Right lung (tissue), 10 donors: ENCODE measurements at places on chromosomes 2 and 18. TPM values are rescaled to one million over a fixed set of nuclear protein-coding genes. Genes with fewer than 3 reads are reported as not detected.
A peak's percentile ranks its signal among the peaks of the same experiment; 100 is the strongest.

The CYS1 gene
- 15.6 TPM for polyA plus RNA-seq

The FAM237A gene
- polyA plus RNA-seq: not detected

The VWA3B gene
- polyA plus RNA-seq: 8.0 TPM

The NDUFS1 gene
- polyA plus RNA-seq: 54.8 TPM

The ITGB1BP1 gene
- polyA plus RNA-seq: 82.1 TPM

GRCh38 chr2:39604866-39605265 lies 60.9 kb upstream of the TMEM178A start:
- no peak for DNase-seq

- DNase-seq: no peak
These were observed 145.4 kb upstream of the PGAP1 start for GRCh38 chr2:197071790-197072436.

DNA sequence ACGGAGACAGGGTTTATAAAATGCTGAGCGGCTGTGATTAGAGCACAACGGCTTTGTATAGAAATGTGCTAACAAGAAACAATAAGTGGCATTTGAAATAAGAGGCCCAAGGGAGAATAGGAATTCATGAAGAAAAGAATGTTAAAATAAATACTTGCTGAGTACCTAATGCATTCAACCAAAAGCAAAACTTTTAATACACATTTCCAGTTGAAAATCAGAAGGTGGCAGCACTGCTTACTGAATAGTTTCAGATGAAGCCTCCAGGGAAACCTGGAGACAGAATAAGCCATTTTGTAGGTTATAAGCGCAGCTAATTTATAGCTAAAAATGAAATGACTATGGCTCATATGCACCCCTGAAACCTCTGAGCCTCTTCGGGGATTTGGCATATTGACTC lies 286.6 kb downstream of the DPP10 start:
- peak; percentile 24 for DNase-seq

DNA sequence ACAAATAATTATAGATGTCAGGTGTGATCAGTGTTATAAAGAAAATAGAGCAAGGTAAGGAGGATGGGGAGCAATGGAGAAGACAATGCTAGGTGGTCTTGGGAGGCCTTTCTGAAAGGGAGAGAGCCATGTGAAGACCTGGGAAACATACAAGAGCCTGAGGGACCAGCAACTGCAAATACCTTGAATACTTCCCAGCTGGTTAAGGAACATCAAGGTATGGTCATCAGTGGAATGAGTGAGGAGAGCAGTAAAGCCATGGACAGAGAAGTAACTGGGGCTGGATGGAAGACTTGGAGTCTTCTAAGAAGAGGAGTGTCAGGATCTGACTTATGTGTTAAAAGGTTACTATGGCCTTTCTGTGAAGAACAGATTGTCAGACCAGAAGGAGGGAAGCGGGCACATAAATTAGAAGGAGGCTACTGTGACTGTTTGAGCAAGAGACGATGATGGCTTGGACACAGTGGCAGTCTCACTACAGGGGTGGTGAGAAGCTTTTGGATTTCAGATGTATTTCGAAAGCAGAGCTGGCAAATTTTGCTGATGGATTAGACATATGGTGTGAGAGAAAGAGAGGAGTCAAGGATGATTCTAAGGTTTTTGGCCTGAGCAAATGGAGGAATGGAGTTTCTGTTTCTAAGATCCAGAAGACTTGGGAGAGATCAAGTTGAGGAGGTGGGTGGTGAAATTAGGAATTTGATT lies 22.8 kb upstream of the EXOC6B start:
- DNase-seq: no peak

DNA sequence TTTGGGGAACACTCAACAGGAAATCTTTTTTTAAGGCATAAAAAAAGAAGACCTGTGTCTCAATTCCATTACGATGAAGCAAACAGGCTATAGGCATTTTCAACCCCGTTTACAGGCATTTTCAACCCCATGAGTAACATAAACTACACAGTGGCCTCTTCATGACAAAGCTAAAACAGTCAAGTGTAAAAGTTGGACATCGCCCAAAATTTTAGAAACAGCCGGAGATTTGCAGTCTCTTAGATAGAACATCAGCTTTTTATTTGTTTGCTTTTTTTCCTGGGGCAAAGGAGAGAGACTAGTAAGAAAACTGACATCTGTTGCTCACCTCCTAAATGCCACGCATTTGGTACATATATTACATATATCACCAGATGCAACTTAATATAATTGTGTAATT lies 173.7 kb downstream of the CMPK2 start:
- peak; percentile 61 for DNase-seq

DNA sequence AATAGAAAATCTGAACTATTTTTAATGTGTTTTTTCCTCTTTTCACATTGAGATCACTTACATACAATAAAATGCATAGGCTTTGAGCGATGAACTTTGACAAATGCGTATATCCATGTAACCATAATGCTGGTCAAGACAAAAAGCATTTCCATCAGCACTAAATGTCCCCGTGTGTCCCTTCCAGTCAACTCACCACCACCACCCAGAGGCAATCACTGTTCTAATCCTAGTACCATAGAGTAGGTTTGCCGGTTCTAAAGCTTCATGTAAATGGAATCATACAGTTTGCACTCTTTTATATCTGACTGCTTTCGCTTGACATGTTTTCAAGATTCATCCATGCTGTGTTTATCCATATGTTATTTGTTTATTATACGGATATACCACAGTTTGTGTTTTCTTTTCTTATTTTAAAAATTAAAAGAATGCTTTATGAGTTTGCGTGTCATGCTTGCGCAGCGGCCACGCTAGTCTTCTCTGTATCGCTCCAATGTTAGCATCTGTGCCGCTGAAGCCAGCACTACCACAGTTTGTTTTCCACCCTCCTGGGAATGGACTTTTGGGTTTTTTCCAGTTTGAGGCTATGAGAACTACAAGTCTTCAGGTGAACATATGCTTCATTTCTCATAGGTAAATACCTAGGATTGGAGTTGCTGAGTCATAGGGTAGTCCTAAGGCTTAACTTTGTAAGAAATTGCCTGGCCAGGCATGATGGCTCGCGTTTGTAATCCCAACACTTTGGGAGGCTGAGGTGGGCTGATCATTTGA lies 197.5 kb upstream of the CHAC2 start:
- no peak for DNase-seq

DNA sequence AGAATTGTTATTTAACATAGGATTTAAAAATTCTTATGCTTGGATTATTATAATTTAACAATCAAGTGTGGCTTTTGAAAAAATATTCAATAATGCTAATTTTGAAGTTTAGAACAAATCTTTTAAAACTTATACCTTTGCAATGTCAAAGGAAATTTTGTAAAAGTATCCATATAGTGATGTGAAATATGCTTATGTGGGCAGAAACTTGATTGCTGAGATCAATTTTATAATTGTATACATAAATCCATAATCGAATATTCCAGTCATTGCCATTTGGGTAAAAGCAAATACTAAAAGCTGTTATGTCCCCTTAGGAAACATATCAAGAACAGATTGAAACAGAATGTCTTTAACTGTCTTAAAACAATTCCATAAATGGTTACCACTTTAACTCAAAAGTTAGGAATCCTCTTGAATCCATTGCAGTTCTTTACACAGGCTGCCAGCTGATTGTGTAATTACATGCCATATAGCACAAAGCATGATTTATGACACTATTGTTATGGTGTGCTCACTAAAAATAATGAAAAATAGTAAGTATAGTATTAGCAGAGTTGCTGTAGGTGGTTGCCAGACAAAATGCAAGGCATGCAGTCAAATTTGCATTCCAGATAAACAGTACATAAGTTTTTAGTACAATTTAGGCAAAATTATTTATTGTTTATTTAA lies 24.2 kb downstream of the PLCL1 start:
- no peak for DNase-seq

- peak; percentile 48 for DNase-seq
These were observed 2.7 kb downstream of the NCOA1 start for GRCh38 chr2:24493713-24494112.

DNA sequence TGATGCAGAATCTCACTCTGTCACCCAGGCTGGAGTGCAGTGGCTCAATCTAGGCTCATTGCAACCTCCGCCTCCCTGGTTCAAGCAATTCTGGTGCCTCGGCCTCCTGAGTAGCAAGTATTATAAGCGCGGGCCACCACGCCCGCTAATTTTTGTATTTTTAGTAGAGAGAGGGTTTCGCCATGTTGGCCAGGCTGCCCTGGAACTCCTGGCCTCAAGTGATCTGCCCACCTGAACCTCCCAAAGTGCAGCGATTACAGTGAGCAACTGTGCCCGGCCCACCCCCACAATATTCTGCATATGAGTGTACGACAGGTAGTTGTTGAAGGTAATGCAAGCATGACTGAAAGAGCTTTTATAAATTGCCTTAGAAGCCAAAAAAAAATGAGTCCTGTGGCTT lies 1.2 kb downstream of the WDR75 start:
- no peak for DNase-seq

DNA sequence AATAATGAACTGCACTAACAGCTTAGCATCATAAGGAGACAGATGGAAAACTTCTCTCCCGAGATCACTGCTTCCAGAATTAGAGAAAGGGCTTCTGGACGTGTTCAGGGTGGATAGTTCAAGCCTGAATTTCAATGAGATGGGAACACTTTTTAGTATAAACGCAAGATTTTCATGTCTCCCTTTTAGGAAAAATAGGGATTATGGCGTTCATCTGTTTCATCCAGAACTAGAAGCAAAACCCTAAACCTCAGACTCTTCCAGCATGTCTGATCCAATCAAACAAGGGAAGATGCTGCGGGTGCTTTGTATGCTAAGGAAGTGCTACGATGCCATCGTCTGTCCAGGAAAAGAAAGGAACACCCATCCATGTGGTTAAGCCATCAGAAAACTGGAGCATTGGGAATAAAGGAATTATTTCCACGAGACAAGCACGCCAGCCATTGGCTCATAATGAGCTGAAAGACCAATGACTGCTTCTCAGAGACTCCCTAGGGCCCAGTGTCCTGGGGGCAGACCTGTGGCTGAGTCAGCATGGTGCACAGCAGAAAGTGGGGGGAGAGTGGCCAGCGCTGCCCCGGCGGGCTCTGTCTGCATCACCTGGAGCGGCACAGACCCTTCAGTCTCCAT lies 65.9 kb upstream of the AFF3 start:
- DNase-seq: no peak

DNA sequence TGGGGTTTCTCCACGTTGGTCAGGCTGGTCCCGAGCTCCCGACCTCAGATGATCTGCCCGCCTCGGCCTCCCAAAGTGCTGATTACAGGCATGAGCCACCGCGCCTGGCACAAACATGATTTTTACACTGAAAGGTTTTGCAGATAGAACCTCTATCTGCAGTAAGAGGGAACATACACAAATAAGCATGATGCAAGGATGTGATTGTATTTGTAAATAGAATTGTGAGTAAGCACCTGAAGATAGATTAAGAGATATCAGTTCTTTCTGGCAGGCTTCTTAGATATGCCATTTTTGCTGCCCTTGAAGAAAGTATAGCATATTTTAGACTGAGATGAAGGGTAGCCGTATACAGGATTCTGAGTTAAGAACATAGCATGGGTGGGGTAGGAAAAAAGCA lies 3.6 kb downstream of the COMMD1 start:
- DNase-seq: no peak

- DNase-seq: no peak
These were observed 187.4 kb downstream of the LPIN1 start for GRCh38 chr2:11933854-11934253.

DNA sequence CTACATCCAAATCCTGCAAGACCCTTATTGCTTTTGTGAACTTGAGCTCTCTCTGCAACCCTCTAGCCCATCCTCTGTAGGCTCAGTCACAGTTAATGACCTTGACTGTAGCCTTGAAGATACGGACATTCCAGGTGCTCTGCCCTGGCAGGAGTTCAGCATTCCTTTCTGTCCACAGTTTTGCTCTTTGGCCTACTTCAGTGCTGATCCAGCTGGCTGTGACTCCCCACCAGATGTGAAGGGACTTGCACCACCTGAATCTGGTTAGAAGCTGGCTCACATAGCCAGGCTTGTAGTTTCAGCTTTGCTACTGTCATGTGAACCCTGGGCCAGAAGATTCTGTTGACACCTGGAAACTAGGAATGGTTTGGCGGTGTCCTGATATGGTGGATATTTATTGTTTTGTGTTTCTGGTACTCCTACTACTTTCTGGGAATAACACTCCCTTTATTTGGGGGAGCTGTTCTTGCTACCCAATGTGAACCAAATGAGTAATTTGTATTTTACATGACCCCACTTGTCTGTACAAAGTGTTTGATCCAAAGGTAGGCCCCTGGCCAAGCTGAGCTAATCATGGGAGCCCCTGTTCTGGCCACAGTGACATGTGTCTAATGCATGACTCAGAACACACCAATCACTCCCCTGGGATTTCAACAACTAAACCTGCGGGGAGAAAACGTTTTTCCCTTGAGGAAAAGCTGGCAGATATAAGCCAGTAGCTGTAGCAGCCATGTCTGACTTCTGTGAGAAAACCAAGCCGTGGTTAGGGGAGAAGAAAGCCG lies 73.4 kb downstream of the CDCA7 start:
- no peak for DNase-seq

GRCh38 chr2:234970477-234970882 lies 18.7 kb downstream of the SH3BP4 start:
- no peak for DNase-seq

GRCh38 chr2:198371921-198372543 lies 567.6 kb downstream of the PLCL1 start:
- no peak for DNase-seq

- DNase-seq: no peak
These were observed 43.4 kb upstream of the IGFBP2 start for GRCh38 chr2:216589791-216590190.

- DNase-seq: no peak
These were observed 509.7 kb upstream of the MYT1L start for GRCh38 chr2:2840681-2841300.

DNA sequence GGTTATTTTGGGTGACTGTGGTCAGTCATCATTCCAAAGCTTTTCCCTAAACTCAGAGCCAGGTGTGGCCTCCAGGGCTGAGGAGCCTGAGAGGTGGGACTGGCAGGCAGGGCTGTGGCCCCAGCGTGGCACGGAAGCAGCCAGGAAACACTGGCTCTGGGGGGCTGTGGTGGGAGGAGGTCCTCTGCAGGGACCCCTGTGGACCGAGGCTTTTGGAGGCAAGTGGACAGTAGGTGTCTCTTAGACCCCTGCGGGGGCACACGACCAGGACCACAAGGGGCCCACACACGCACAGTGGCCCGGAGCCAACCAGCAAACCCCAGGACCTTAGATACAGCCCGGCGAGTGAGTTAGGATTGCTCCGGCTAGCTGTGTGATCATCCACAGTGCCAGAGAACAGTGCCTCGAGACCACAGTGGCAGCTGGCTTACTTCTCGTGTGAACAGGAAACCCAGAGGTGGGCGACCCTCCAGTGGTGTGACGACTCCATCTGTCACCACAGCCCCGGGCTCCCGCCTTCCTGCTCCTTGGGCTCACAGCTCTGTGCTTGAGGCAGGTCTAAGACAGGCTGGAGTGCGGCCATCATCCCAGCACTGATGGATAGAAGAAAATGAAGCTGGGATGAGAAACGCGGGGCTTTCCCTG lies 1.6 kb upstream of the RTP5 start:
- DNase-seq: no peak

- peak; percentile 29 for DNase-seq
These were observed 18.2 kb upstream of the DAW1 start for GRCh38 chr2:227853204-227853629.

GRCh38 chr2:136422512-136422911 lies 304.6 kb upstream of the CXCR4 start:
- no peak for DNase-seq

- DNase-seq: peak; percentile 29
These were observed 5.9 kb downstream of the SCYGR3 start for GRCh38 chr2:227608561-227609338.
